Central memory CD4-positive, alpha-beta T cell (primary cell): ENCODE measurements at places on chromosomes 7 and 10.

DNA sequence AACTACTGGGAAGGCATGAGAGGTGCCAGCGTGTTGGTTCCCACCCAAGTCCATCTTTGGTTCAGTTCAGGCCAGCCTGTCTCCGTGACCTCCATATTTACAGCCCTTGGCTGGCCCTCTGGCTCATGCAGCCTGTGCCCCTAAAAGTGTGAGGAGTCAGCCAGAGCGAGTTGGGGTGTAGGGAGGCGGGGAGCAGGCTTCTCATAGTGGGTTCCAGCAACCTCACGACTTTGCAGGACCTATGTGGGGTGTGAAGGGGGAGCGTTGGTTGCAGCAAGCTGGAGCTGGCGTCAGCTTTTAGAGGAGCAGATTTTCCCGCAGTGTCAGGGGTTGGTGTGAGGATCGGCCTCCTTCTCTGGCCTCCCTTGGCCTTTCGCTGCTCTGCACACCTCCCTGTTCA, 9.8 kb downstream of the TSPAN14 start:
- no peak for DNase-seq

GRCh38 chr10:24344695-24345463, 135.9 kb downstream of the KIAA1217 start:
- no peak for DNase-seq

GRCh38 chr7:44998153-44998871, 1.7 kb upstream of the CCM2 start:
- DNase-seq = no peak

GRCh38 chr7:81676105-81676811, 93.6 kb downstream of the HGF start:
- DNase-seq = no peak

- no peak for DNase-seq
Observed at GRCh38 chr7:1690359-1690958, 20.4 kb downstream of the ELFN1 start.

DNA sequence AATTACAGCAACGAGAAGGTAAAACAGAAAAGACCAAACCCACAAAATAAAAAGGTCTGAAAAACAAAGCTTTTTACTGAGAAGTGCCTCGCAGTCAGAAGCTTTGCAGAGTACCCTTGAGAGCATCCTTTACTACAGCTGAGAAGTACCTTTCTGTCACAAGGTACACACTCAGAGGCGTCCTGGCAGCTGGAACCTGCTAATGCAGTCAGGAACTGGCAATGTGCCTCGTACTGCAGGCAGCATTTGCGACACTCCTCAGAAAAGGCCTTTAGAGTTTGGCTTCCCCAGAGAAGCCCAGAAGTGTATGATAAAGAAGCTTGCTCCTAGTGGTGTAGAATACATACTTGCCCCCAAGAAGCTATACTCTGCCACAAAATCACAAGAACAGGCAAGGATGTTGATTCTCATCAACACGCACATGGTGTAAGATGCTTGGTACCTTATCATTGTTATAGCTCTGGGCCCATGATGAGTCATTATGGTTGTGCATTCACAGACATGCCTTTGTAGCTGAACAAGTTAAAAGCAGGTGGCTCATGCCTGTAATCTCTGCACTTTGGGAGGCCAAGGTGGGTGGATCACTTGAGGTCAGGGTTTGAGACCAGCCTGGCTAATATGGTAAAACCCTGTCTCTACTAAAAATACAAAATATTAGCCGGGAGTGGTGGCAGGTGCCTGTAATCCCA, 2.0 kb upstream of the GTPBP4 start:
- DNase-seq = no peak

GRCh38 chr7:105885387-105886111, 9.2 kb upstream of the ATXN7L1 start:
- no peak for DNase-seq
